ENCODE measurements at places on chromosomes 16 and 17.

- no peak for DNase-seq
Observed at GRCh38 chr16:55392701-55393100, 68.7 kb downstream of the IRX6 start.

DNA sequence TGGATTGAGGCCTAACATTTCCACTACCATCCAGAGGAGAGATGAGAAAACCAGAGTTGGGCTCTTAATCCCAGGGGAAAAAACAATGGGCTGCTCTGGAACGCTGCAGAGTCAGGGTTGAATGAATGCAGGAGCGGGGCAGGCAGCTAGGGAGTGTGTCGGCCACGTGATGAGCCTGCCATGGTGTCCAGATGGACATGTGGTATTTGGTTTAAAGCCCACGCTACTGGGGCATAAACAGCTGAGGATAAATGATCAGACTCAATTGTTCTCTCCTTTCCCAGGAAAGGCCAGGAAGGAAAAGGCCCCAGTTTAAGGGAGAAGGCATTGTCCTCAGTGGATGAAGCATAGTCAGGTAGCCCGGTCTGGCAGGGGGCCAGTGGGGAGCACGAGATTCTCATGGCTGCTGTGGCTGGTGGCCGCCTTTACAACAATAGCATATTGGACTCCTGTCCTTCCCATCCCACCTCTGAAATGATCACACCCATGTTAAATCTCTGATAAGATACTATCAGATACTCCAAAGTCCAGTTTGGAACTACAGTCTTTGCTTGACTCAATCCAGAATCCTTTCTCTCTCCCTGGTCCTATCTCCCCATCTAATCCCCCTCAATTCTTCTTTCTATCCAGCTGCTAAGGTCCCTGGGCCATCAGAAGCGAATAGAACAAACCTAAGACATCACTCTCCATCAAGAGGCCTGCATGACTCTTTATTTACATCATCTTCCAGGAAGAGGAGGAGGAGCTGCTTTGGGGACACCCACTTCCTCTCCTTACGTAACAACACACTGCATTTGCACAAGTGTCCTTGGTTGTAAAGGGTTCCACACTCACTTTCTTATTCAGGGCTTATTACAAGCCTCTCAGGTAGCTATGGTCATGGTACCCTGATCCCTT lies 20.4 kb downstream of the CA4 start:
- DNase-seq = peak; percentile 22

GRCh38 chr16:9817586-9817985 lies 364.6 kb downstream of the GRIN2A start:
- DNase-seq = no peak

DNA sequence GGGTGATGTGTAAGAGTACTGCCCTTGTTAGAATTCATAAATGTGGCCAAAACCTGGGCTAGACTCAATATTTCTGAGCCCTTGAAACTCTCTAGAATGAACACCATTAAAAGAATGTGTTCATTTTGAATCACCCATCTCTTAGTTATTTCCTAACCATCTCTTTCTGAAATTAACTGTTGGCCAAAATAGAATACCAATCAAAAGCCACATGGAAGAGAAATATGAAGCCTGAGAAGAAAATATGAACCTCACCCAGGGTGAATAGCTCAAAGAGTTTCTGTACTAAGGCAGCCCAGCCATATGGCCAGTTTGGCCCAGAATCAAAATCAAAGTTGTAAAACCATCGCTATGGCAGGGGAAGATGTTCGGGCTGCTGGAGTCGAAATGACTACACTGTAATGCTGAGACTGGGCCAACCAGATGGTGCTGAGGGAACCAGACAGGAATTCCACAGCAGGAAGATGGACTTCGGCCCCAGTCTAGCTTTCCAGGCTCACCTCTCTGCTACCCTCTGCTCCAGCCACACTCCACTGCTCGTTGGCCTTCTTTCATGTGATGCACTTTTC lies 154.3 kb upstream of the ZFHX3 start:
- no peak for DNase-seq

DNA sequence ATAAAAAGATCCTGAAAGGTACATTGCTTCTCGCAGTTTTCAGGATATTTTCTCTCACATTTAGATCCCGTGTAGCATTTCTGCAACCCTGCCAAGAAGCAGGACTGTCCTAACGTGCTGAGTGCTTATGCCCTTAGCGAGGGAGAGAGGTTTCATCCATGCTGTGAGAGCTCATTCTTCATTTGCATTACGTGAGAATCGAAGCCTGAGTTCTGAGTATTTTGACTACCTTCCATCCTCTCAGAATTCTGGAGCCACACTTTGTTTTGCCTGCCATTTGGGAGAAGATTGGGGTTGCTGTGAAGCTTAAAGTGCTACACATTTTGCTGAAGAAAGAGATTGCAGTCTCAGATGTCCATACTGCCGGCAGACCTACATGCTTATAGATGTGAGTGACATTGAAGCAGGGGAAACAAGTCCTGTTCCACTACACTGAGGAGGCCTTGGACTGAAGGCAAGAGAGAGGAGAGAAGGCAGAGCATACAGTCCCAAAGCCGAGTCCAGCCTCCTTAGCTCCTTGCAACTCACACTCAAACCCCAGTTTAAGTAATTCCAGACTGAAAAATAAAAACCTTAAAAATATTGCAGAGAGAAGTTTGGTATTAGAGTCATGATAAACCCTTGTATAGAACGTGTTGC lies 183.0 kb downstream of the PRKCA start:
- DNase-seq = no peak

GRCh38 chr16:89090182-89090630 lies 3.4 kb upstream of the ACSF3 start:
- no peak for DNase-seq

- no peak for DNase-seq
Observed at GRCh38 chr16:19162085-19162484, 6.0 kb upstream of the SYT17 start.

DNA sequence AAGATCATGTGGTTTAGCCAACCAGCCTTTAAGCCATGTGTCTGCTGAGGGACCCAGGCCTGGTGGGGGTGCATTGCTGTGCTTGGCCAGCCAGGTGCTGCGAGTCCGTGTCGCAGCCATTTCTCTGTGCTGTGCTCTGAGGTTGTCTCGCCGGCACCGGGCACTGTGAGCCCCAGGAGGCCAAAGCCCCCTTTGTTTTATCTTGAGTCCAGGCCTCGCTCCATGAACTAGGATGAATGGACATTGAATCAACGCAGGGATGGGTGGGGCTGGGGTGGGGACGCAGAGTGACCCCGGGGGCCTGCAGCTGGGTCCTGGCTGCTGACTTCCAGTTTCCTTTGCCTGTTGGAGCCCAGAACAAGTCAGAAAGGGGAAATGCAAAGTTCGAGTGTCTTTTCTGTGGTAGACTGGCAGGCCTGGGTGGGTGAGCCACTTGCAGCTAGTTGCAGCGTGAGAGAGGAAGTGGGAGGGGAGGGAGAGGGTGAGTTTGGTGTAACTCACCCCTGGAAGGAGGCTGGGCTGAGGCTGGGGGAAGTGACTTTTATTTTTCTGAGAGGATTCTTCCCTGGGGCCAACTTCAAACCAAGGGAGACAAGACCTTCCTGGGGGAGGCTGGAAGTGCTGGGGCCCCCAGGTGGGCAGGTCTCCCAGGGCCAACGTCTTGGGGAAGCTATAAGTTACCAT lies 324.7 kb downstream of the SEC14L1 start:
- DNase-seq = peak; percentile 85

- DNase-seq = no peak
Observed at GRCh38 chr16:8721336-8722024, 47.1 kb downstream of the ABAT start.

DNA sequence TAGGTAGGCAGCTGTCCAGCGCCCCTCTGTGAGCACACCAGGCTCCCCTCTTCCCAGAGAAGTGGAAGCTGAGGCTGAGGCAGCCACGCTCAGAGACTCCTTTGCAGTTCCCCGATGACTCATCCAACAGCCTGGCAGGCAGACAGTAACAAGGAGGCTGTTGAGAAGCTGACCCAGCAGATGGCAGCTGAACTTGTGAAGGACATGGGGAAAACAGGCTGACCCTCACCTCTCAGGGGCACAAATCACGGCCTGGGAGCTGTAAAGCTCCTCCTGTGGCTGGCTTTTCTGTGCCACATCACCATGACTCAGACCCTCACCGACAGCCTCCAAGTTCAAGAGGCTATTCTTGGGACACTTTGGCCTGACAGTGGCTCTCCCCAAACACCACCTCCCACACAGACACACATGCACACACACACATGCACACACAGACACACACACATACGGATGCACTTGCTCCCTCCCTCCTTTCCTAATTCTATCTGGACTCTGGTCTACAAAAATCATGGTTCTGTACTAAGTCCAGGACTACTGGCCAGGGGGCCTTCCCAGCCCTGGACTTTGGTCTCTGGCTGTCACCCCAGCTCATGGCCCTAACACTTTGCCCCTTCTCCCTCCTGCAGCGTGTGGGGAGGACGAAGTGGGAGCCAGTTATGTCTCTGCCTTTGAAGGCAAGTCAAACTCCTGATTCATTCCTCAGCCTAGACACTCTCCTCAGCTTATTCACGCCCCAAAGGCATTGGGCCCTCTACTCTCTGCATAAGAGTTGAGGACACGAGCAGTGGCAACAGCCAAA lies 23.2 kb downstream of the MAP3K14 start:
- no peak for DNase-seq

- no peak for DNase-seq
Observed at GRCh38 chr17:79925242-79925957, 86.2 kb upstream of the CBX4 start.

- DNase-seq = no peak
Observed at GRCh38 chr17:47844227-47844626, 3.2 kb upstream of the SCRN2 start.

GRCh38 chr16:69315486-69316311 lies 4.5 kb downstream of the VPS4A start:
- DNase-seq = no peak

DNA sequence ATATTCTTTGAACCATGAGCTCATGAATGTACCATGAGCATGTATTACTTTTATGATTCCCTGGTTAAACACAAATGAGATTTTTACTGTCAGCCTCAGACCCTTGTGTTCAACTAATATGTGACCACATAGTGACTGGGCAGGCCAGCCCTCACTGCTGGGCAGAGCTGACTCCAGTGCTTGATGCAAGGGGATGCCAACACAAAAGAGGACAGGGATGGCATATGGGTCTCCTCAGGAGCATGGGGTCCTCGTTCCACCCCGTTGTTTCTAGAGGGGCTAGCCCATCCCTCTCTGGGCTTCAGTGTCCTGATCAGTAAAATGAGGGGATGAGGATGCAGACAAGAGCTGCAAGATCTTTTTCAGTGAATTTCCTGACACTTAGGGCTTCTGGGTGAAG lies 19.3 kb downstream of the CFAP20 start:
- no peak for DNase-seq

DNA sequence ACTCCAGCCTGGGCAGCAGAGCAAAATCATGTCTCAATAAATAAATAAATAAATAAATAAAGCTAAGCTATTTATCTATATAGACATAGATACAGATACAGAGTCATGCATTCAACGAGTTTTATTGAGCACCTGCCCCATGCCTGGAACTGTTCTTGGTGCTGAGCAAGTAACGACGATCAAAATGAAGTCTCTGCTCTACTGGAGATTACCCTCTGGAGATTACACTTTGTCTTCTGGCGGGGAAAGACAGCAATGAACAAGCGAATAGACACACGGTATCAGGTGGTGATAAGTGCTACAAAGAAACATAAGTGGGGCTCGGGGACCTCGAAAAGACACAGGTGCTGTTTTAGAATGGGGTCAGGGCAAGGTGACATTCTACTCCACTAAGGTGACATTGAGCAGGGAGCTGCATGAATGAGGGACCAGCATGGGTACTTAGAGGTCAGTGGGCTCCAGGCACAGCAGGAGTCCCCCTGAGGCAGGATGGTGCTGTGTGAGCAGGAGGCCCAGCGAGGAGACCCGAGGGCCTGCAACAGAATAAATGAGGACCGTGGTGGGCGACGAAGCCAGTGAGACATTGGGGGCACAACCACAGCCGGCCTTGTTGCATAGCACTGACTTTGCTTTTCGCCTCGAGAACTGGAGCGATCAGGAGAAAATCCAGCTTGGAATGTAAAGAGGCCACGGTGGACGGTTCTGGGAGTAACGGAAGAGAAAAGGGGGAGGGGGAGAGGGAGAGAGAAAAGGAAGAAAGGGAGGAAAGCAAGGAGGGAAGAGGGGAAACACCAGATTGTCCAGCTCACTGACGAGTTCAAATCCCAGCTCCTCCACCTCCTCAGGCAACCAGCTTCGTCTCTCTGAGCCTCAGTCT lies 42.4 kb upstream of the MEAK7 start:
- no peak for DNase-seq

- DNase-seq = no peak
Observed at GRCh38 chr17:48605991-48606891, 1.5 kb upstream of the HOXB6 start.

- no peak for DNase-seq
Observed at GRCh38 chr17:74838274-74838673, 21.4 kb downstream of the GRIN2C start.

GRCh38 chr16:84647828-84648594 lies at the start of gene KLHL36:
TSS of gene KLHL36 (plus strand) at chr16:84648511. CDS start at chr16:84650868, 2,357 bp downstream.
- peak; percentile 64 for DNase-seq

GRCh38 chr16:89828199-89828869 lies at the start of gene SPIRE2:
TSS of gene SPIRE2 (plus strand) at chr16:89828475. CDS start at chr16:89828551, 76 bp downstream.
- peak; percentile 66 for DNase-seq

DNA sequence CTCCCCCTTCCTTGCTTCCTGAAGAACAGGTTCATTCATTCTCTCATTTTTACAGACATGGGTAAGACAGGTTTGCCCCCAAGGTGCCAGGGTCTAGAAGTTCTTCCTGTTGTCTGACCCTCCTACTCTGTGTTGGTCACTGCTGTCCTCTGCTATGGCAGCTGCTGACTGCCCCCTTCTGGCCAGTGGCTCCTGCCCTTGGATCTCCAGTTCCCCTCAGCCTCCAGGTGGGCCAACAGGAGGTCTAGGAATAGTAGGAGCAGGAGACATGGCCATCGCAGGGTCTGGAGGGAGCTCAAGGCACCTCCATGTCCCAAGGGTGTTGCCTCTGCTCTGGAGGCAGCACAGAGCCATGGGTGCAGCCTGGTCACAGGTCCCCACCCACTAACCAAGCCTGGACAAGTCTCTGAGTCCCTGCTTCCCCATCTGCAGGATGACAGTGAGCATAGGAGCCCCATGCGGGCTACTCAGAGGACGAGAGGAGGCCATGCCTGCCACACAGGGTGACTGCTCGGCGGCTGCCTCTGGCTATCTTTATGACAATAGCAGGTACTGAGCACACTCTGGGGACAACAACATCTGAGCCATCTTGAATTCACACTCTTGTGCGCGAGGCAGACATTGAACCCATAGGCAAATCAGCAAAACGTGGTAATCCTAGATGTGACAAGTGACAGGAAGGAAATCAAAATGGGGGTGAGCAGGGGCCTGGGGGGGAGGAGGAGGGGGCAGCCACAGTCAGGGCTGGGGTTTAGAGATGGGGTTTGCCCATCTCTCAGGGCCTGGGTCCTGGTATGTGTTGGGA lies 27.0 kb upstream of the NXPH3 start:
- DNase-seq = no peak

- peak; percentile 40 for DNase-seq
Observed at GRCh38 chr17:4004517-4005295, 40.5 kb upstream of the ATP2A3 start.
